ENCODE measurements at places on chromosomes 5 and 9.

DNA sequence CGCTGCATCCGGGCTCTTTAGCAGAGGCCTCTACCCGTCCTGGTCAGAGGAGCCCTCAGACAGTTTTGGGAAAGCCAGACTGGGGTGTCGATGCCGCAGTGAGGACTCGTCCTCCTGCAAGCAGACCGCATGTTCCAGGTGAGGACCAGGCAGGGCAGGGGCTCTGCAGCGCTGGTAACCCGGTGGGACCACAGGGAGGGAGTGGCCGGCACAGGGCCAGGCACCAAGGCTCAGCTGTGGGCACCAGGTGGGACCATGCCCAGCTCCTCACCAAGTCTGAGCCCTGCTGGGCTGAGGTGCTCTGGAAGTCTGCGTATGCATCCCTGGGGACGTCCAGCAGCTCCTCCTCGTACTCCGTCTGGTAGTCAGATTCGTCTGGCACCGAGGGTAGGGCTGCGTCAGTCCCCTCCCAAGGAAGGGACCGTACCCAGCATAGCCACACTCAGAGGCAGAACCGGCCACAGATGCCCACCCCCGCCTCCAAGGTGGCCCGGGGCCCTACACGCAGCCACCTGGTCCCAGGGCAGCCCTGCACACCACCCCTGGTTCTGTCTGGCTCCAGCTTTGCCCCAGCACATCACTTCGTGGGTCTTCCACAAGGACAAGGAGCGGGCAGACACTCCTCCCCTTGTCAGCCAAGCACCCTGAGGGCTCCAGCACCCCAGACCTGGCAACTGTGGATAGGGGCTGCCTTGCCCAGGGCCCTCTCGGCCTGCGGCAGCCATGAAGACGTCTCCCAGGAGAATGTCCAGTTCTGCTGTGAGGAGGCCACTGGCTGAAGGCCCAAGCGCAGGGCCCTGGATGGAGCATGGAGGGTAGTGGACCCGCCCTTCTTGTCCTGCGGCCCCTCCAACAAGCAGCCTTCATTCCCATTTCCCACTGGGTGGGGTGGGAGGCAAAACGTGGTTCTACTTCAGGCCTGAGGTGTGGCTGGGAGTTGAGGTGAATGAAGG is 1.5 kb upstream of the NSMF start:
- no peak for DNase-seq

GRCh38 chr5:35438288-35438687 is 179.4 kb upstream of the SPEF2 start:
- DNase-seq = no peak

DNA sequence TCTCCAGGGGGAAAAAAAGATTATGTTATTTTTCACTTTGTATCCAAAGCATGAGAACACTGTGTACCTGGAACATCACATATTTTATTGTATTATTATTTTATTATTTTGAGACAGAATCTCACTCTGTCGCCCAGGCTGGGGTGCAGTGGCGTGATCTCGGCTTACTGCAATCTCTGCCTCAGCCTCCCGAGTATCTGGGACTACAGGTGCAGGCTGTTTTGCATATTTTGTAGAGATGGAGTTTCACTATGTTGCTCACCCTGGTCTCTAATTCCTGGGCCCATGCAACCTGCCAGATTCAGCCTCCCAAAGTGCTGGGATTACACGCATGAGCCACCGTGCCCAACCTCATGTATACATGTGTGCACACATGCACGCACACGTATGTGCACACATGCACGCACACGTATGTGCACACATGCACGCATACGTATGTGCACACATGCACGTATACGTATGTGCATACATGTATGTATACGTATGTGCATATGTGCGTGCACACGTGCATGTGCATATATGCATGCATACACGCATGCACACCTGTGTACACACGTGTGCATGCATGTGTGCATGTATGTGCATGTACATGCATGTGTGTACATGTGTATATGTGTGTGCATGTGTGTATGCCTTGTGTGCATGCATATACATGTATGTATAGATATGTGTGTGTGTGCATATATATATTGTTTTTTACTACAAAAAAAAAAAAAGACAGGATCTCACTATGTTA is 9.5 kb upstream of the UGCG start:
- DNase-seq = no peak

DNA sequence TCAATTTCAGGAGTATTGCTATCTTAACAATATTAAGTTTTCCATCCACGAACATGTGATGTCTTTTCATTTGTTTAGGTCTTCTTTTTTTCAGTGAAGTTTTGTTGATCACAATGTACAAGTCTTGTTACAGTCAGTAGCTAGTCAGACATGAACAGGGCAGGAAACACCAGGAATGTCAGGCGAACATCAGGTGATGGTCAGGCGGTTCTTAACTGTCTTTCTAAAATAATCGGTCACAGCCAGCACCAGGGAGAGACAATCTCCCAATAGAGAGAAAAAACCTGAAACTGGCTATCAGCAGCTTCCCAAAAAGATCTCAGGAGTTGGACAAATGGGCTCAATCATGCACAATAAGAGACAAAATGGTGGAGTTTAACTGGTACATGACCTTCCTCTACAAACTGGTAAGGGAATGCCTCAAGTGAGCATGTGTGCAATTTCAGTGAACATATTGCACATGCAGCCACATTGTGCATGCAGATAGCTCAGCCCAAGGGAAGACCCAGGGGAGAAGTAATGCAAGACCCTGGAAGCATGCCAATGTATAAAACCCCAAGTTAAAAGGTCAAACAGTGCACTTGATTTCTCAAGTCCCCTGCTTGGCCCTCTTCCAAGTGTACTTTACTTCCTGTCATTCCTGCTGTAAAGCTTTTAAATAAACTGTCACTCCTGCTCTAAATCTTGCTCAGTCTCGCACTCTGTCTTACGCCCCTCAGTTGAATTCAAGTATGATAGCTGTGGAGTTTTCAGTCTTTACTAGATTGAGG is 176.1 kb upstream of the RASEF start:
- no peak for DNase-seq

GRCh38 chr9:130899051-130899748 is 2.6 kb upstream of the QRFP start:
- no peak for DNase-seq

DNA sequence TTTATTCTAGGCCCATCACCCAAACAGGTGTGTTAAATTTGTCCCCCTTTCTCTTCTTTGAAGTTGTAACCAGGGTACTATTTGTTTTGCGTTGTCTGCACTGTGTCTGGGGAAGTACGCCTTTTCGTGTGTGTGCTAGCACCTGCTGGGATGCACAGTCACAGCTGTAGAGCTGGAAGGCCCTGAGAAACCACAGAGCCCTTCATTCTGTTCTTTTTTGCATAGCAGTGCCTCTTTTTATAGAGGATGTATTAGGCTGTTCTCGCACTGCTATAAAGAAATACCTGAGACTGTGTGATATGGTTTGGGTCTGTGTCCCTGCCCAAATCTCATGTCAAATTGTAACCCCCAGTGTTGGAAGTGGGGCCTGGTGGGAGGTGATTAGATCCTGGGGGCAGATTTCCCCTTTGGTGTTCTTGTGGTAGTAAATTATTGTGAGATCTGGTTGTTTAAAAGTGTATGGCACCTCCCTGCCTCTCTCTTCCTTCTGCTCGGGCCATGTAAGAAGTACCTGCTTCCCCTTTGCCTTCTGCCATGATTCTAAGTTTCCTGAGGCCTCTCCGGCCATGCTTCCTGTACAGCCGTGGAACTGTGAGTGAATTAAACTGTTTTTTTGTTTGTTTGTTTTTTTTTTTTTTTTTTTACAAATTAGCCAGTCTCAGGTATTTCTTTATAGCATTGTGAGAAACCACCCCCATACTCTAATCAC is 14.0 kb downstream of the SEC61B start:
- no peak for DNase-seq

GRCh38 chr9:132040808-132041207 is 38.9 kb downstream of the MED27 start:
- DNase-seq = no peak

DNA sequence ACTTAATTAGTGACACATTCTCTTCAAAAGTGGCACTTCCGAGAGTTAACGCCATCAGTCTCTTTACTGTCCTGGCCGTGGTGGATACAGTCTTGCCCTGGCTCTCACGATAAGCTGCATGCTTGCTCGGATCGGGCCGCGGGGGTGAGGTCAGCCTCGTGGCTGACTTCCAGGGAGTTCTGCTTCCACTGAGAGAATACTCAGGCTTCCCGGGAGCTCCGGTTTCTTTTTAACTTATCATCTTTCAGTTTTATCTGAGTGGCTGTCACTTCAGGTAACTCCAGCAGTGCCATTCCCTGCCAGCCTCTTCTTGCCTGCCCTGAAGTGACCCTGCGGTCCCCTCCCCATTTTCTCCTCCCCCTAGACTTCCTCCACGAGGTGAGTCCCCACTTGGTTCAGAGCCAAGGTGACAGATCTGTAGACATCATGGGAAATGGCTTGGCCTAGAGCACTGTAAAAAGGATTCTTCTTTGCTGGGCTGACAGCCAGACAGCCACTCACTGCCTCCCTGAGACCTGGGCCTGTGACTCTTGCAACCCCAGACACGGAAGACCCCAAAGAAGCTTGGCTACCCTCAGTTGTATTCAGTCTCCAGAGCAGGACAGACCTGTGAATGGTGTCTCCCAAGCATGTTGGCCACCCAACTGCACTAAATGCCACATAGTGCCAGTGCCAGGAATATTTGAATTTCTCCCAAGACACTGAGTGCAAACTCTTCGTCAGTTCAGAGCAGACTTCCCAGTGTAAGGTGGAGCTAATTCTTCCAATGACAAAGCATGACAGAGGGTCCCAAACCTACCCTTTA is 95.1 kb downstream of the DAPK1 start:
- no peak for DNase-seq

DNA sequence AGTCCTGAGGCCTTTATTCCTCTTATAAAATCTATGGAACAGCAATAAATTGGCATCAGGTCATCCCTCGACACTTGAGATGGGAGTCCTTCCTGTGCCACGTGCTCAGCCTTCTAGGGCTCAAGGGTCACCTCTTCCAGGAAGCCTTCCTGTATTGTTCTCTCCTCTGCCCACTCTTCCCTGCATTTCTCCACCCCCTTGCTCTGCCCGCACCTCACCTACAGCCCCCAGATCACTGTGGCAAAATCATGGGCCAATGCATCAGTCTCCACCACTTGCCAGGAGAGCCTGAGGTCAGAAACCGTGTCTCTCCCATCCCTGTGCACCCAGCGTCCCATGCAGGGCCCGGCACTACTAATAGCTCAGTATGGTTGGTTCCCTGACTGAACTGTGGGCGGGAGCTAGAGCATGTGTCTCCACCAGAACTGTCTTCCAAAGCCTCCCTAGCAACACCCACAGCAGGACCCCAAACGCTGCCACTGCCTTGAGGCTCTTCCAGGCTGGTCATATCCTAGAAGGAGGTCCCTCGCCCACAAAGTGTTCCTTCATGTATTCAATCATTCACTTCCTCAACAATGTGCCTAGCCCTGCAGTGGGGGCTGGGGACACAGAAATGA is 13.5 kb downstream of the DUSP1 start:
- DNase-seq = no peak

- DNase-seq = no peak
Observed at GRCh38 chr9:99866398-99866797, 40.1 kb upstream of the STX17 start.

DNA sequence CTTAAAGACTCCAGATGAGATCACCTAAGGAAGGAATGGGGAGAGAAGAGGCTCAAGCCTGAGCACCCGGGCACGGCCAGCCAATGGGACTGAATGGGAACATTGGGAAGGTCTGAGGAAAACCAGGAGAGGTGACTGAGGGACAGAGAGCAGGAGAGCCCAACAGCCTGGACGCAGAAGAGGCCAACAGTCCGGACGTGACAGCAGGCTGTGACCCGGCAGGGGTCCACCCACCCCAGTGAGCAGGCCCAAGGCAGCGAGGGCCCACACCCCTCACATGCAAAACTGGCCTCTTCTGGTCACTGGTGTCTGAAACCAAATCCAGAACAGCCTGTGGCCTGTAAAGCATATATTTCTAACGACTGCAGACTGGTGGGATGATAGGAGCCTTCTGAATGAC is 7.6 kb upstream of the SPTLC1 start:
- no peak for DNase-seq

GRCh38 chr9:34513567-34514214 is 9.1 kb downstream of the ENHO start:
- no peak for DNase-seq

GRCh38 chr5:52760695-52761366 is 26.9 kb upstream of the ITGA1 start:
- DNase-seq = no peak

DNA sequence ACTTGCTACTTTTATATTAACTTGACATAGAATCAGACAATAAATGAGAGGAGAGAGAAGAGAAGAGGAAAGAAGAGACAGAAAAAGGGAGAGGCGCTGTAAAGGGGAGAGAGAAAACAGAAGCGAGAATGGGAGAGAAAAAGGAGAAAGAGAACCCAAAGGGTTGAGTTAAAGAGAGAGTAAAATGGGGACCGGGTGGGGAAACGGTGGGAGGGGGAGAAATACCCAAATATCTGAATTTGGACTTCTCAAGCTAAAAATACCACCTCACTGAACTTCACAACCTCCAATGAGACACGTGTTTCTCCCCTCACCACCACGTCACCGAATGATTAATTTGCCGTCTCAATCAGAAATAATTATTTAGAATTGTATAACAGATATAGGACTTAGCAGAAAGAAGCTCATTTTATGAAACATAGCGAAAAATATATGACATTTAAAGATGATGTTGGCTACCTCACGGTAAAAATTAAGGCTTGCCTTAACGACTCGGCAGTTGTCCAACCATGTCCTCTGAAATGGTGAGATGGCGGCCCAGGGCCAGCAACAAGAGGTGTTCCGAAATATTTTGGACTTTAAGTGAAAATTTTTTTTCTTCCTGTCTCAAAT is 204.1 kb downstream of the MEF2C start:
- no peak for DNase-seq

GRCh38 chr5:116651653-116652052 is 77.0 kb upstream of the SEMA6A start:
- no peak for DNase-seq

GRCh38 chr5:95808686-95809413 is 13.7 kb downstream of the GLRX start:
- DNase-seq = peak; percentile 65

GRCh38 chr5:173615884-173616576 is 420 bp downstream of the BOD1 start:
- DNase-seq = peak; percentile 49

DNA sequence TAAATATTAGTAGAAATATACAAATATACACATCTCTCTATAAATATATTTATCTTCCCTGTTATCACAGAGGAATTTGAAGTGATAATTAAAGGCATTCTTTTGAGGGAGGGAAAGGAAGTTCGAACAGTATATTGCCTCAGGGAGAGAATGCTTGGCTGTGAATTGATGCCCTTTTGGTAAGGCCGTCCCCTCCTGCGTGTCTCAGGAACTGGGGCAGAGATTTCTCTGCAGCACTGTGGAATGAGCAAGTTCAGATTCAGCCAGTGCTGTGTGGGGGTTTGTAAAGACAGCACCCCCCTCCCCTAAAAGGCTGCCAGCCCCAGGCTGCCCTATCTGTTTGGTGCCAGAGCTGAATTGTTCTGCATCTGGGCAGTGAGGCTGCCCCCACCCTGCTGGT is 42.0 kb downstream of the UBE2QL1 start:
- DNase-seq = no peak

DNA sequence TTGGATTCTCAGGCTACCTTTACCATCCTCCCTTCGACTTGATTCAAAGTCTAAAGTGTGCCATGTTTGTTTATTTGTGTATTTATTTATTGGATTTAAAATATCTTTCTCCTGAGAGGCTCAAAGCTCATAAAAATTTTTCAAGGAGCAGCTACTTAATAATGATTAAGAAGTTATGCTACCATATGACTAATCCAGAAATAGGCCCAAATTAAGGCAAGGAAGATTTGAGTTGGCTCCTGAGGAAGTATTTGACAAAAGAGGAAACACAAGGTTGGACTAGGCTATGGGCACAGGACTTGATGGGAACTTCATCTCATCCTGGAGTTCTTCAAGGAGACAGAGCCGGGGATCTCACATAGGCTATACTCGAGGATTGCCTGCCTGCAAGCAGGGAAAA is 22.4 kb upstream of the PPP2CA start:
- no peak for DNase-seq

All from GM12892 (cell line).